ENCODE measurements at places on chromosomes 3 and 15.

DNA sequence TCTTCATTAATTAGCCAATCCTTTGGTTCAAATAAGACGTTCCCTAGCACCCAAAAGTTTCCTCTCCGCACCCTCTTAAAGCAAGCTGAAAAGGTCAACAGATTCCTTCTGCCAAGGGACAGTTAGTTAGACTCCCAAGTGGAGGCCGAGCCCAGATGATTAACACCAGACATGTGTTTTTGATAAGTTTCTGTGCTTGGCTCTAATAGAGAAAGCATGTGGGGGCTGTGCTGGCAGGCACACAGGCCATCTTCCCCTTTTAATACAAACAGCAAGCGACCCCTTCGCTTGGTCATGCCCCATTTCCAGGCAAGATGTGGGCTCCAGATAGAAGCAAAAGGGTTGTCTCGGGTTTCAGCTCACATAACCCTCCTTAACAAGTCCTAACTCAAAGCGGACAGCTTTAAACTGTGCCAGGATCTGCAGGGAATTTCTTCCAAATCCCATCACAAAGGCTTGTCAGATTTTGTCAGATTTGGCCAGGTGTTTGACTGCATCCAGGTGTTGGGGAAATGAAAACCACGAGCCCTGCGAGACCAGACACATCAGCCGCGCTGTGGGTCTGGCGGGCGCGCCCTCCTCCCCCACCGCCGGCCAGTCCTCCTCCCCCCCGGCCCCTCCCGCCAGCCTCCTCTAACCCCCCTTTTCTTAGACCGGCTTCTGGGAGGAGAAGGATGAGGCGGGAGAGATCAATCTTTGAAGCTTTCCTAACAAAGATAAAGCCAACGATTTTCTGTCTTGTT lies 3.3 kb downstream of the HES1 start:
- no peak for DNase-seq

GRCh38 chr3:178324356-178324755 lies 211.9 kb upstream of the KCNMB2 start:
- no peak for DNase-seq

DNA sequence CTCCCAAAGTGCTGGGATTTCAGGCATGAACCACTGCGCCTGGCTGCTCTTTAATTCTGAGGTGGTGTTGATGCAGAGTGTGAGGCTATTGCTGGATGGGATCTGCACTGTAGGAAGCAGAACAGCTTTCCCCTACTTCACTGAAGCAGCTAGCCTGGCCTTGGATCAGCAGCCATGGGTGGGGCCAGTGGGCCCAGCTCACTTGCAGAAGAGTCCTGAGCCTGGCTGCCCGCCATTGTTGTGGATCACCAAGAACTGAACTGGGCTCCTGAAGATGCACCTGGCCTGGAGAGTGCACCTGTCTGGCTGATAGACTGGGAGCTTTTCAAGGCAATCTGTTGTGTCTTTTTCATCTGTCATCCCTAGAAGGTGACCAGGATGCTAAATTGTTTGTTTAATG lies 11.9 kb downstream of the TLNRD1 start:
- no peak for DNase-seq

DNA sequence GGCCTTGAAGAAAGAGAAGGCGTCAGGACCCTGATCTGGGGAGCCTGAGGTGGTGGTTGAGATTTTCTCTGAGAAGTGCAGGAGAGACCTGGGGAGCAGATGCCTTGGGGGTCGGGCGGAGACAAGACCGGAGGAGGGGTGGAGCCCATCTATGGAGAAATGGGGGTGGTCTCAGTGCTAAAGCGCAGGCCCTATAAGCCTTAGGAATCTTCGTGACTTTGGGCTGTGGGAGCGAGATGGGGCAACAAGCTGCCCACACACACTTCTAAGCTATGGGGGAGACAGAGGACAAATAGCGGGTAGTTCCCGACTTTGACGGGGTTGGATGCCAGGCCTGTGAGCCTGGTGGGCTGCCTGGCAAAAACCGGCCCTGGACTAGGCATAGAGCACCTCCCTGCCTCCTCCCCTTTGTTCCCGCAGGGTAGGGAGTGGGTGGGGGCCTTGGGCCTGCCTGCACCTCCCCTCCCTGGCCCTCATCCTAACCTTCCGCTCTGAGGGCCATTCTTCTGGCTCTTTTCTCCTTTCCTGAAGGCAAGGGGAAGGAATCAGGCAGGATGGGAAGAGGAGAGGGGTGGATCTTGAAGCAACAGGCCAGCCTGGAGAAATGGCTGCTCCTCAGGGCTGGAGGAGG lies 880 bp downstream of the NISCH start:
- no peak for DNase-seq

GRCh38 chr3:106570426-106570825 lies 701.6 kb upstream of the CBLB start:
- DNase-seq, result no peak

GRCh38 chr3:120410116-120410515 lies 40.7 kb downstream of the FSTL1 start:
- no peak for DNase-seq
